ENCODE measurements at places on chromosomes 11 and 22. TPM values are rescaled to one million over a fixed set of nuclear protein-coding genes. Genes with fewer than 3 reads are reported as not detected.

The EFCAB6 gene
- 1.5 TPM for total RNA-seq

GRCh38 chr11:13011466-13012055, 2.4 kb downstream of the RASSF10 start:
- DNase-seq, result no peak

The C11orf97 gene
- not detected for total RNA-seq

DNA sequence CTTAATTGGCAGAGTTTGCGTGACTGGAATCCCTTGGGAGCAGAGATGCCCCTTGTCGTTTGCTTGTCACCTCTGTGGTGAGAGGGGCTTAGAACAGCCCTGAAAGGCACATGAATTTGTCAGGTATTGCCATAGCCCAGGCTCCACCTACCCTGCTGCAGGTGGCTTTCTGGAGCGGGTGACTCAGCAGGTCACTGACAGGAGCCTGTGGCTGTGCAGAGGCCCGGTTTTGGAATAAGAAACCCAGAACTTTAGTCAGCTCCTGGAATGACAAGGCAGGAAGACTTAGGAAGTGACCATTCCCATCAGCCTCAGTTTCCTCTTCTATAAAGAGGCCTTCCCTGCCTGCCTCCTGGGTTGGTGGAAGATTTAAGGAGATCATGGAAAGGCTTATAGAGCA, 539.7 kb downstream of the INSC start:
- no peak for DNase-seq

GRCh38 chr11:129273944-129274711, 82.0 kb upstream of the ARHGAP32 start:
- DNase-seq, result no peak

GRCh38 chr22:44460287-44460686, 37.7 kb downstream of the RTL6 start:
- DNase-seq, result no peak

The FBLN1 gene
- 500 TPM for total RNA-seq

- DNase-seq, result no peak
Measured at GRCh38 chr11:87213444-87213843, 175.7 kb downstream of the TMEM135 start.

- DNase-seq, result no peak
Measured at GRCh38 chr11:74870485-74870884, 78.4 kb downstream of the XRRA1 start.

The UBQLNL gene
- 0.88 TPM for total RNA-seq

DNA sequence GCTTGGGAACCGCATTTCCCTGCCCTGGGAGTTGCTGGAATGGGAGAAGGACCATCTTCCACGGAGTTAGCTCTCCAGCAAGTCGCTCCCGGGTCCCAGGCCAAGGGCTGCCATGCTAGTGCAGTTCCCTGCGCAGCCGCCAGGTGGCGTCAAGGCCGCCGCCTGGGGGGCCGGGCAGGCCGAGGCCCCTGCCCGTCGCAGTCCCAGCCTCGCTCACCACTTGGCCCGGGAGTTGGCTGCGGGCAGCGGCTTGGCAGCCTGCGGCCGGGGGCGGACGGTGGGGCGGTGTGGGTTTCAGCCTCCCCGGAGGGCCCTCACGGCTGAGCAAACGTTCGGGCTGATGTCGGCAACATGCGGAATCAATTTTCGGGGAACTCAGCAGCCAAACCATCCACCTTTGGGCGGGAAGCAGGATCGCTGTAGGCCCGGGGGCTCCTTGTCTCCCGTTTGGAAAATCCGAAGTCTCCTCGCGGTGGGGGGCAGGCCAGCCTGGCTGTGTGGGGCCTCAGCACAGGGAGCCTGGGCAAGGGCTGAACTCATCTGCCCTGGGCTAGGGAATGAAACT, 415.1 kb downstream of the SOX6 start:
- DNase-seq, result peak; percentile 83

All from aorta (tissue), 5 donors.